ENCODE measurements at places on chromosomes 3 and 15. TPM values are rescaled to one million over a fixed set of nuclear protein-coding genes. Genes with fewer than 3 reads are reported as not detected.

GRCh38 chr3:71759401-71759800 is 5.7 kb downstream of the GPR27 start:
- no peak for DNase-seq

DNA sequence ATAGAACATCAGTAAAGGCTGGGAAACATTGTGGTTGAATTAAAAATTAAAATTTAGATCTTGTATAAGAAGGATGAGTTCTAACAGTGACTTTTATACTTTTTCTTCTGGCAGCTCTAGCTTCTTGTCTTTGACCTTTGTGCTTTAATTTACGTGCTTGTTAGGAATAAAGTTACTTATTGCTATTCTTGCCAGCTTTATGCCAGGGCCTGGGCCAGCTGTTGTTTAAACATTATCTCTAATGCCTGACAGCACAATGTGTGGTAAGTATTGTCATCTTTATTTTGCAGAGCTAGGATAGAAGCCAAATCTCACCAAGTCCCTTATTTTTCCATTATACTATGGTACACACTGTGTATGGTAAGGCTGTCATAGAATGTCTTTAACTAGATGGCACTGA is 766.7 kb upstream of the GOLIM4 start:
- DNase-seq = no peak

GRCh38 chr3:194739498-194740284 is 54.0 kb downstream of the FAM43A start:
- no peak for DNase-seq

DNA sequence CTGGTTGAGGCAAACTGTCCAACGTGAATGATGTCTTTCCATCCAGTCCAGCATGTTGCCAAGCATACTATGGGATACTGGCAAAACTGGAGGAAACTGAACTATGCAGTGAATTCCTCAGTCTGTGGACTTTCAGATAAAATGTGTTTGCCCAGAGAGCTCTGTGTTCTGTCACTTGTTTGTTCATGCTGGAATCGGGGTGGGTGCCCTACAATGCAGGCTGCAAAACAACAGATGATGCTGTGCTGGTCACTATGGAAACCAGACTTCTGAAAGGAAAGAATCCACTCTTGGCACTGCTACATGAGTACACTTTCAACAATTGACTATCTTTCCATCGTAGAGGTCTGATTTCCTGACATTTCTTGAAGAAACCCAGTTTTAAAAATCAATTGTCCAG is 272.5 kb upstream of the ARHGEF26 start:
- DNase-seq = no peak

TM6SF1 gene
- 1.8 TPM for total RNA-seq

DNA sequence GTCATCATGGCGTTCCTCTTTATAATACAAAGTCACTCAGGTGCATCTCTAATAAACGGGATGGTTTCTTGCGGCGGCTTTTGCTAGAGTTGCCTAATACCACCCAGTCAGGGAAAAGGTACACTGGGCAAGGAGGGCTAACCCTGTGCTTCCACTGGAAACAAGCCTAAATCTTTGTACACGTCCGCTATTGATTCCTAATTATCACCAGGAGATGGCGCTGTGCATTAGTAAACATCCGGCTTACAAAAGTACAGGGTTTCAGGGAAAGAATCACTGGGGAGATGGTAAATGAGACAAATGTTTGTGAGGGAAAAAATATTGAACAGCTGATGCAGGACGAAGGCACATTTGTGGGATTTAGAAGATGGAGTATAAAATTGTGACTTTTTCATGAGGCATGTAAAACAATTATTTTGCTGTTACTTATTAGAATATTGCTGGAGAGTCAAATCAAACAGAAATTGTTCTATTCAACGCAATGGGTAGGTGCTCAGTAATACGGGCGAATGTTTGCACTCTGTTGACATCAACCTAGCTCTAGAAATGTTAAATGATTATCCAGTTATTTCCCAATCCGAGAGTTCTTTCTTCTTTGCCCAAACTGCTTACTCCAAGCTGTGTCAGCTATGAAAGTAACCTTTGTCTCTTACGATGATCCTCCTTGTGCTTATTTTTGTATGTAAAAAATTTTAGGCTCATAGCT is 50.6 kb downstream of the GMNC start:
- peak; percentile 85 for DNase-seq

HESX1 gene
- 11.9 TPM for total RNA-seq

- peak; percentile 78 for DNase-seq
These were observed 72.7 kb downstream of the DZIP3 start for GRCh38 chr3:108662142-108662738.

LDHAL6B gene
- not detected for total RNA-seq

CCDC14 gene
- total RNA-seq = 89.2 TPM

DNA sequence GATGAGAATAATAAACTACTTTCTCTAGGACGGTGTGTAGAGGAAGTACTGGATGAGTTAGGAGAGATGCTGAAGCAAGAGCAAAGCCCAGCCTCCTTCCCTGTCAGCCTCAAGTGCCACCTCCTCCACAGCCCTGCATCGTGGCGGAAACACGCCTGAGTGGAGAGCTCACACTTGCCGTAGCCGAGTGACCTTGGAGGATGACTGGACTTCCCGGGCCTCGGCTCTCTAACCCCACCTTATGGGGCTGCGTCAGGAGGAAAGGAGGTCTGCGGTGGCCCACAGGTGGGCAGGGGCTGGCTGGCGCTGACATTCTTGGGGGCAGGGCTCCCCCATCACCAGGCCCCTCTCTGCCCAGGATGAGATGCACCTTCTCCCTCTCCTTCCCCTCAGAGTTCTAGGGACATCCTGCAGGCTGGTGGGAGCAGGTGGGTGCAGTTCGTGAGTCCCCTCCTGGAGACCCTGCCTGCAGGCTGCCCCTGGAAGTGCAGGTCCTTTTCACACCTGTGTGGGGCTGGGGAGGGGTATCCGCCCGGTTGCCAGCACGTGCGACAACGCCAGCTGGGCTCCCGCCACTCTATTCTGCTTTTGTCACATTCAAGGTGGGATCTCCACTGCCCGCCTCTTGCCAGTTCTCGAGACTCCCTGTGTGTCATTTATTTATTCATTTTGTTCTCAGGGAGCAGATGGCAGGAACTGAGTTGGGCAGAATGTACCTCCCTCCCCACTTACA is 175.2 kb downstream of the MEGF11 start:
- DNase-seq = peak; percentile 50

GOLGA8N gene
- 0.50 TPM for total RNA-seq

- peak; percentile 24 for DNase-seq
These were observed 84.4 kb upstream of the KCNMB2 start for GRCh38 chr3:178451799-178452198.

TUSC7 gene
- total RNA-seq = not detected

- DNase-seq = no peak
These were observed 196.6 kb downstream of the TPRG1 start for GRCh38 chr3:189368384-189368783.

ACVR2B gene
- 90.3 TPM for total RNA-seq

- no peak for DNase-seq
These were observed 34.5 kb upstream of the CTNNB1 start for GRCh38 chr3:41164777-41165176.

DNA sequence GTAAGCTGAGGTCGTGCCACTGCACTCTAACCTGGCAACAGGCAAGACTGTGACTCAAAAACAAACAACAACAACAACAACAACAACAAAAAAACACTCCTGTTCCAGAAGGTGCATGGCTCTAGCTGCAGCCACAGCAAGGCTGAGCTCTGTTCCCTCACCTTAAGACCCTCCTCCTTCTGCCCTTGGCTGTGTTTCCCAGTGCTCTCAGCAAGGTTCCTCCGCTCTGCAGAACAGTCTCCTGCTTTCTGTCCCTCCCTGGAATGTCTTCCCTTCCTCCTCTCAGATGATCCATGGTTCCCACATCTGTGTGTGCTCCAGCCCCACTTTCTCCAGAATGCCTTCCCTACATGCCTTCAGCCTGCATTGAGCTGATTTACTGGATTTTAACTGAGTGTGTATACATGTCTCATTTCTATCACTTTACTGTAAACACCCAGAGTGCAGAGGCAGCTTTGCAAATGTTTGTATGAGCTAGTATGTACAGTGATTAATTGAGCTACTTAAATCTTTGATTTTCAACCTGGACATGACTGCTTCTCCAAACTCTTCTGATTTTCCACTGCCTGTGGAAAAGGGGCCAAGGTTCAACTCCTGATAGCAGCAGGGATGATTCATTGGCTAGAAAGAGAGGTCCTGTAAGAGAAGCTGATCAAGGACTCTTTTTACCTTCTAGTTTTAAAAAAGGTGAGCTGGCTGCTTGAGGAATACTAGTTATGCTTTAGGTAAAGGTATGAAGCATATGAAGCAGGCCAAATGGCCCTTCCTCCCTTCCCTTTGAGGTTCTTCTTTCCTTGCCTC is 14.7 kb downstream of the ANKUB1 start:
- peak; percentile 7 for DNase-seq

DNA sequence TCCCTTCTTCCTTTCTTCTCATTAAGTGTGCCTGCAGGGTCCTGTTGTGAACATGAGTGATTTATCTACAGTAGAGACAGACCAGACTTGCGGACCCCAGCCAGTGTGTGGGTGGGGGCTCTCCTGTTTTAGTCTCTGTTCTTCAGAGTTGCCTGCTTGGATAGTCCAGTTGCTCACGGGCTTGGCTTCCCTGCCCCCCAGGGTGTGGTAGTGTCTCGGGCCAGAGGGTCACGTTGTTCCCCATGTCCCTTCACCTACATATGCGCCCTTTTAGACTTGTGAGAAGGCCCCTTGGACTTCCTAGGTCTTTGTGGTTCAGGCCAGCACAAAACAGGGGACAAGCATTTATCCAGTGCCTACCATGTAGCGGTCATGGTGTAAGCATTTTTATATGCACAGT is 85.8 kb downstream of the AAGAB start:
- no peak for DNase-seq

SHC4 gene
- total RNA-seq = 0.21 TPM

DNA sequence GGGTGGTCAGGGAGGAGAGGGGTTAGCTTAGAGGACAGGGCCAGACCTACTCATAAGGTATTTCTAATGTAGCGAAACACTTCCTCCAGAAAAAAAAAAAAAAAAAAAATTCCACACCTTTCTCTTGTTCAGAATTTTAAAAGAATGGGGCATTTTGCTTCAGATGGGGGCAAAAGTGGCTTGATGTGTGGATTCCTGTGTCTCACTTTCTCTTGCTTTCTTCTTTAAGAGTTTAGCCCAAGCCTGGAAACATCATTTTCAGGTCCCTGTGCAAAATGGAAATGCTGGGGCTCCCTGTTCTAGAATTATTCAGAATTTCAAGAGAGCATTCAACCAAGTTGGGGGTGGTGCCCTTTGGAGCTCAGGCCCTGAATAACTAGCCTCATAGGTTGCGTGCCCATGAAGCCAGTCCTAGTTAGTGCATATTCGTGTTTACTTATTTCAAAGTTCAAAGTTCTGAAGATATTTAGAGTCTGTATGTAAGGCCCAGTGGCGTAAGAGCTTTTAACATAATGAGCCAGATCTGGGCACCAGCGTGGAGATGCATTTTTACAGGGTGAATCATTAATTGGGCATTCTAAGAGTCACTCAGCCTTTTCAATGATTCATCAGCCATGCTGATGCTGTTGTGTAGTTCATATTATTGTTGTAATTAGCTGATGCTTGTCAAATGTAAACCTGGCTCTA is 104.5 kb downstream of the RPLP1 start:
- no peak for DNase-seq

DNA sequence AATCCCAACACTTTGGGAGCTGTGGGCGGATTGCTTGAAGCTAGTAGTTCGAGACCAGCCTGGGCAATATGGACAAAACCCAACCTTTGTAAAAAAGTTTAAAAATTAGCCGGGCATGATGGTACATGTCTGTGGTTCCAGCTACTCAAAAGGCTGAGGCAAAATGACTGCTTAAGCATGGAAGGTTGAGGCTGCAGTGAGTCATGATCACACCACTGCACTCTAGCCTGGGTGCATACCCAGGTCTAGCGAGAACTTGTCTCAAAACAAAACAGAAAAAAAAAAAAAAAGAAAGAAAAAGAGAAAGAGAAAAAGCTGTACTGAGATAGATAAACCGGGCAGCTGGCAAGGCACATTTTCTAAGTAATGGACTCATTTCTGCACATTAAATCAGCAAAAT is 10.6 kb downstream of the ARPP19 start:
- no peak for DNase-seq

- DNase-seq = peak; percentile 47
These were observed 12.4 kb upstream of the EID1 start for GRCh38 chr15:48865370-48866079.

DNA sequence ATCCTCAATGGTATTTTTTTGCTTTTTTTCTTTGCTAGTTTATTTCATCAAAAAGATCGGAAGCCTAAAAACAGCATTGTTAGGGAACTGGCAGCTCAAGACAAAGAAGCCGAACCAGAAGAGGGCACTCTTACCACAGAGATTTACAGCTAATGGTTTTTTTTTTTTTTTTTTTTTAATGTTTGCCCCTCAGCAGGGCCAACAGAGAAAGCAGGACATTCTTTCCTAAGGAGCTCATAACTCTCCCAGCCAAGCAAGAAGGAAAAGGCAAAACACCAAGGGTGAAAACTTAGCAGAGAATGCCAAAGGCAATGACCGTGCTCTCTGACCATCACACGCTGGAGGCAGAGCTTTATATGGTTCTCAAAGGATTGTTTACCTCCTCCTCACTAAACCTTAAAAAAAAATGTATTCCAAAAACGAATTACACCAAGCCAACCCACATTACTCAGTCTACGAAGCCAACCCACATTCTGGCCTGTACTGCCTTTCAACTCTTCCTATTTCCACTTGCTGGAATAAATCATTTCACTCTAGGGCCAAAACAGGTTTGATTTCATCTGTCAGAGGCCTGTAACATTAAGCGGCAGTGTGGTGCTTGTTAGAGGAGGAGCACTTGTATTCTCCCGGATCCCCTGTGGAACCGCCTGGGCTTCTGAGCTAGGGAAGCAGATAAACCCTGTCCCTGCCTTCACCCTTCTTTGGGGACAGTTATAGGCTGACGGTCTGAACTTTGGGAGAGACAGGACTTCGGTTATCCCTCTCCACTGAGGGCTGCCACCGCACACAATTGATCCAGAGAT is 35.6 kb upstream of the GYG1 start:
- peak; percentile 76 for DNase-seq

SOX14 gene
- 0.23 TPM for total RNA-seq

- no peak for DNase-seq
These were observed 39.8 kb downstream of the CD47 start for GRCh38 chr3:108051005-108051404.

ANXA2 gene
- 202 TPM for total RNA-seq

DNA sequence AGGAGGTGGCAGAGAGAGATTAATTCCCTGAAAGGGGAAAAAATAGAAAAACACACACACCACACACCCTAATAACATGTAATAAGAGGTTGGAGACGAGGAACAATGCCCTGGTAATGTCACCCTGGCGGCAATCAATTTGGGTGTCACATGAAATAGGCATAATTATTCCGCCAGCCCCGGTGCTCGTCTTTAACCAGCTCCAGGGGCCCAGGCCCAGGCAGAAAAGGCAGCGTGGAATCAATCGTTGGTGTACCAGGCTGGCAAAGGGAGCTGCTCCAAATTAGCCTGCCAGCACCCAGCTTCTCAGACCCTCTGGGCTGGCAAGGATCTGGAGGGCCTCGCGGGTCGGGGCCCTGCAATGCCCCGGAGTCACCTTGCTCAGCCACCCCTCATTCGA is 5.6 kb downstream of the LINGO1 start:
- no peak for DNase-seq

DNA sequence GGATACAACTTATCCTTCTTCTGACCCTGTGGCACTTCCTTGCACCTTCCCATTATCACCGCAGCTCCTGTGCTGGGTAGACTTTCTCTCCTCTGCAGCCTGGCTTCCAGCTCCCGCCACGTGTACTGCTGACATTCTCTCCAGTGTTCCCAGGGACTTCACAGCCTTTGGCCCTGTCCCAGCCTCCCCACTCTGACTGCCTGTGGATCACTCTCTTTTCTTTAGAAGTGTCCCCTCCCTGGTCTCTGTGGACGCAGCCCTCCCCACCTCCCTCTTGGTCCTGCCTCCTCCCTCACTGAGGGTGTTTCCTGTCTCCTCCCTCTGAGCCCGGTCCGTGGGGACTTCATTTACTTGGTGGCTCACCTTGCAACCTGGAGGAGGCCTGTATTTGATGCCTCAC is 17.4 kb downstream of the PDIA5 start:
- no peak for DNase-seq
